Activated T-helper 1 cell treated with anti-CD3 and anti-CD28 coated beads, Interleukin-12 subunit alpha, Interleukin-12 subunit beta, Interleukin-2, Interleukin-4 antibody, amounts not matched to agents 30 ng/mL and 10 ng/mL and 1 ng/mL, durations not matched to agents 14 hours and 24 hours and 36 hours (primary cell): ENCODE measurements at places on chromosomes 7 and 10.

DNA sequence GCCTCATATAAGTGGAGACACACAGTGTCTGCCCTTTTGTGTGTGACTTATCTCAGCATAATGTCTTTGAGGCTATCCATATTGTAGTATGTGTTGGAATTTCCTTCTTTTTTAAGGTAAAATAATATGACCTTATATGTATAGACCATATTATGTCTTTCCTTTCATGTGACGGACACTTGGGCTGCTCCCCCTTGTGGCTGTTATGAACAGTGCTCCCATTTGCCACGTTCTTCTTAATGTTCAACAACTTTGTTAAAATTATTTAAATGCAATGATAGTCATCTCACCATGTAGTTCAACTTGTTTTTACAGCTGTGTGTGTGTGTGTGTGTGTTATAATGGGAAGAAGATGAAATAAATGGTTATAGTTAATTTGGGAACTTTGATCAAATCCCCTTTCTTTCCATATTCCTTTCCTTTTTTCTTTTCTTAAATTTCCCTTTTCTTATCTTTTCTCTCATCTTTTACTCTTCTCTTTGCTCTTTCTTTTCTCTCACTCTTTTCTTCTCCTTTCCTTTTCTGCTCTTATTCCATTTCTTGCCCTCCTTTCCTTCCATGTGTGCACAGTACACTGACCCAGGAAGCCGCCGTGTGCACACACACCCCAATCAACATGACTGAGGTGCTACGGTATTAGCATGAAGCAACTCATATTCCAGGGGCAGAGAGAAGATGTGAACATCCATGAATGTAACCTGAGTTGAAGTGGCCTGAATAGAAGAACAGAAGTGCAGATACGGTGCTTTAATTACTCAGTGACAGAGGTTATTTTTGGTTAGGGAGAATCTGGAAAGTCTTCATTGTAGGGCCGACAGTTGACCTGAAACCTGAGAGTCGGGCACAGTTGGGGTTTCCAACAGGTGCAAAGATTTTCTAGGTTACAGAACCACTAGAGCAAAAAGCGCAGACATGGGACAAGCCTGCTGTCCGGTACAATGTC lies 596.6 kb downstream of the SDK1 start:
- peak; percentile 22 for DNase-seq

- DNase-seq: peak; percentile 66
Observed at GRCh38 chr10:127906548-127907377, at the start of gene PTPRE. TSS of gene PTPRE (plus strand) at chr10:127907103. CDS start at chr10:128040882, 133,779 bp downstream.

DNA sequence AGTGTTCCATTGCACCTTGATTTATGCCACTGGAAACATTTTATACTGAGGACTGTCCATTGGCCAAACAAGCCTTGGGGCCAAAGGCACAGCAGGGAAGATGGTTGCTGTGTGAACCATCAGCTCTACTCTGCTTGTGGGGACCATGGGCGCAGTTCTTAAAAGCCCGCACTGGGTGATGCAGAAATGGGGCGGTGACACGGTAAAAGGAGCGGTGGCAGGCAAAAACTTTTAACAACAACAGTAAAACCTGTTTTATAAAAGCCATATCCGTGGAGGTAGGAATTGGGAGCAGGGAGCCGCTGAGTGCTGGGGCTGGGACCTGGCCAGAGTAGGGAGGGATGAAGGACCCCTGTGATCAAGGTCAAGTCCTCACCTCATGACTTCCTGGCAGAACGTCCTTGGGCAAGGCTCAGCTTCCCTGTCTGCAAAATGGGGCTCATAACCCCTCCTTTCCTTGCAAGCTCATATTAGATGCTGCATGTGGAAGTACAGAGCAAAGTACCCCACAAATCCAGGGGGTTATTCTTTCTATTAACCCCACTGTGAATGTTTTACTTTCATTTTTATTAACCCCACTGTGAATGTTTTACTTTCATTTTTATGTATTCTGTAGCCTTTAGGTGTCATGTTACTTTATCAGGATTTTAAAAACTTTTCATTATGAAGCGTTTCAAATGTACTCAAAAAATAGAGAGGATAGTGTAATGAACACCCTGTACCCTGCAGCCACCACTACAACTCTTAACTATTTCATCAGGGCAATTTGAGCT lies 78.3 kb downstream of the GRK5 start:
- DNase-seq: no peak

DNA sequence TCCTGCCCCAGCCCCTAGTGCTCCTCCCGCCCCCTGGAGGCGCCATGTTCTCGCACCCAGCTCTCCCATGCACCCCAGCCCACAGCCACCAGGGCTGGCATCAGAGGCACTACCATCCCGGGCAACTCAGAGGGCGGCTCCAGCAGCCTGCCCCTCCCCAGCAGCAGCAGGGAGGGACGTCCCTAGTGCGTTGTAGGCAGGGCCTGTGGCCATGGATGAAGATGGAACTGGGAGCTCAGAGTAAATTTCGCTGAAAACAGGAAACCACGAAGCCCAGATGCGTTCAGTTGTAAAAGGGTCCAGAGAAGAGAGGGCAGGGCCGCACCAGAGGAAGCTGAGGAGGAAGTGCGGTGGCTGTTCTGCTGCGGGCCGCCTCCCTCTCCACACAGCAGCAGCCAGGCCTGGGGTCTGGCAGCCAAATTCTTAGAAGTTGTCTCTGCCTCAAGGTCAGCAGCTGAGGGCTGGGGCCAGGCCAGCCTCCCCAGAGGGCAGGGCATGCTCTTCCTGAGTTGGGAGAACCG lies 24.6 kb downstream of the VSIR start:
- DNase-seq: peak; percentile 79
